Gastroesophageal sphincter (tissue), 4 donors: ENCODE measurements at places on chromosomes 2 and 18. TPM values are rescaled to one million over a fixed set of nuclear protein-coding genes. Genes with fewer than 3 reads are reported as not detected.

Gene ATP5MC3
- total RNA-seq = 151 TPM

Gene SFT2D3
- 15.2 TPM for total RNA-seq

Gene IL36A
- total RNA-seq = not detected

Gene RDH14
- 59.0 TPM for total RNA-seq

Gene DSC1
- not detected for total RNA-seq

Gene SCYGR4
- total RNA-seq = not detected

Gene CYBRD1
- 168 TPM for total RNA-seq

Gene C2orf15
- not detected for total RNA-seq

Gene CAPN13
- not detected for total RNA-seq

Gene TBR1
- not detected for total RNA-seq

Gene KCNF1
- not detected for total RNA-seq

Gene SLC8A1
- total RNA-seq = 167 TPM

Gene MAP4K3
- total RNA-seq = 69.9 TPM

Gene FLACC1
- 3.8 TPM for total RNA-seq

- ATAC-seq = no peak
These were observed 24.3 kb downstream of the SMAD7 start for GRCh38 chr18:48926420-48926857.

DNA sequence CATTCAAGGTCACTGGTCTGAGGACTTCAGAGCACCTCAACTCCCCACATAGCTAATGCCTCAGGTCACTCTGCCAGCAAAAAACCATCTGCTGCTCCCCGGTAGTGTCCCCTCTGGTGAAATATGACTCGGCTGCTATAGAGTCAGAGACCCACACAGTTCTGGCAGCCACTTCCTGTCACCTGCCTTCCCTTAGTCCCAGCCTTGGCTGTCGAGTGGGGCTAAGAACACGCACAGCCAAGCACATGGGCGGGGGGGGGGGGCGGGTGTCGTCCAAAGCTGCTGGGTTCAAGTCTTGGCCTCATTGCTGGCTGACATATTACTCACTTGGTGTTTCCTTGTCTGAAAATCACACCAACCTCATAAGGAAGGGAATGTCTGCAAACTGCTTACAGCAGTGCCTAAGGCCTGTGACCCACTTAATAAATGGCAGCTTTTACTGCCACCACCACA lies 37.5 kb downstream of the POLR1A start:
- ATAC-seq = no peak

DNA sequence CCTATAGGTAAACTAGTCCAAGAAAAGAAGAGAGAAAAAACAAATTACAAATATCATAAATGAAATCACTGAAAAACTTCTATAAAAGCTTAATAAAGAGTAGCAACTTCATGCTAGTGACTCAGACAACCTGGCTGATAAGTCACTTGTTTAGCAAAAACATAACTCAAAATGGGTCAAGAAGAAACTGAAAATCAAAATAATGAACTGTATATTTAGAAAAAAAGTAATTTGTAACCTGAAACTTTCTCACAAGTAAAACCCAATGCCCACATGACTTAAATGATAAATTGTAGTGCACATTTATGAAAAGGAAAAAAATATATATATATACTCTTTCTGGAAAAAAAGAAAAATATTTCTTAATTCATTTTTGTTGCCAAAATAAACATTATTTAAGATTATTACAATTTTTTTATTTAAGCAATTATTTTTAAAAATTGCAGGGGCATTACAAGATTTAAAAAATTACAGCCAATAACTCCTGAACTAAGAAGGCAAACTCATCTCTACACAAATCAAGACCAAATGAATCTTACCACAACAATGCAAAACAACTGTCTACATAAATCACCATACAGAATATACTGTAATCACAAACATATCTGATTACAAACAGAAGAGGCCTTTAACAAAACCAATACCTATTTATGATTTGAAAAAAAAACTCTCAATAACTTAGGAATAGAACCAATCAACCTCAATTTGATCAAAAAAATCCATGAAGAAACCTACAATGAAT lies 406.3 kb downstream of the CDH7 start:
- no peak for ATAC-seq

GRCh38 chr18:77178559-77178958 lies 46.0 kb upstream of the MBP start:
- ATAC-seq = no peak

DNA sequence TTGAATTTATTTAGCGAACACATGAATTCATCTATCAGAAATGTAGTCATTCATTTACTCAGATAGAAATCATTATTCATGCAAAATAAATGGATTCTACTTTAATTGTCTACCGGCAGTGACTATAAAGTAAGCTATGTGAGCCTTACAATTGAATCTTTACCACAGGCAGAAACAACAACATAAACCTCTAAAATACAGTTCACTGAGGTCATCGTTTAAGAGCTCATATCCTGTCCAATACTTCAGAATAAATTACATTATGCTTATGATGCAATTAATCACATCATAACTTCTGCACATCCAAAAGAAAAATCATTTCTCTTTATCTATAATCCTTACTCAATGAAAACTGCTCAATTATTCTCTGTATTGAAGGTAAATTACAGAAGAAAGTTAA lies 244.7 kb downstream of the HNMT start:
- ATAC-seq = no peak

GRCh38 chr18:76472829-76473228 lies 22.2 kb downstream of the ZNF516 start:
- ATAC-seq = no peak

DNA sequence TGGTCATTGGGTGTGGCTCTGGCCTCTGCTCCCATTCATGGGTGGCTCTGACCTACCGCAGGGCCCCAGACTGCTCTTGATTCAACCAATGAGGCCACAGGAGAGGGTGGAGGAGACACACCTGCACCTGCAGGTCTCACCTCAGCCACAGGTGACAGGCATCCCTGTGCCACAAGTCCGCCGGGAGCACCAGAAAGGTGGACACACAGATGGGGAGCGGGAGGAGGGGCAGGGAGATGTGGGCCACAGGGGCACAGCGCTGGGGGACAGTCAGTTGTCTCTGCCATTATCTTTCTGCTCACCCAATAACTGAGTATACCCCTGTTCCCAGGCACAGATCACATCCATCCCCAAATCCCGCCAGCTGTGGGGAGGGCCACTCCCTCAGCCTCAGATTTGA lies 189.1 kb upstream of the SALL3 start:
- no peak for ATAC-seq

GRCh38 chr2:71066856-71067255 lies 1.6 kb upstream of the NAGK start:
- ATAC-seq = no peak

GRCh38 chr18:74081966-74082741 lies 65.5 kb downstream of the FBXO15 start:
- ATAC-seq = peak; percentile 70

DNA sequence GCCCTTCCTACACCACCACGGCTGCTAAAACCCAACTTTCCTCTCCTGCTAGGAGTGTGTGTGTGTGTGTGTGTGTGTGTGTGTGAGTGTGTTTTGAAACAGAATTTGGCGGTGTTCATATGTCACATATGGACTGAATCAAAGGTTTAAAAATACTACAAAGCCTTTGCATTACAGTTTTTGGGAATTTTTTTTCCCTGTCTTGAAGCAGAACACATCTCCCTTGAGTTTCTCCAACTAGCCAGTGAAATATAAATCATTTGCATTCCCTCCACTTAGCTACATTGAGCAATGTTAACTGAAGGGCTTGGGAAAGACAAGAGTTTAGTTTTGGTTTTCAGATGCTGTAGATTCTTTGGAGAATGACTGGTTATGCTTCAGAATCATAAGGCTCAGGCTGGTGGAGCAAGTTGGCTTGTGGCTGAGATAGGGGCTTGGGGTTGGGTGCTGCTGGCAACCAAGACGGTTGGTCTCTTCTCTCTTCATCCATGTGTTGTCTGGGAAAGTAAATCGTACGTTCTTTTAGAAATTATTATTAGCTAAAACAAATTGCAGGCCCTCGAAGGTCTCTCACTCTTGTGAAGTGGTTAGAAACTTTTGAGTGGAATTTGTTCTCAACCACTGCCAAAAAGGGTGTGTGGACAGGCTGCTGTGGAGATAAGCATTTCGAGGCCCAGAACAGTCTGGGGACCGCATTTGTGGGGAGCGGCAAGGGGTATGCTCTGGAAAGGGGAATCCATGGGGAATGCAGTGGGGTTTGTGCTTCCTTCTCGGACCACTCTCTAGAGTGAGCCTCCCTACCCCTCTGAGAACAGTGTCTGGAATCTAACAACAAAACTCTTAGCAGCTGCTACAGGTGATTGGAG lies 1.4 kb downstream of the NRP2 start:
- no peak for ATAC-seq

GRCh38 chr2:159968279-159968900 lies 94.0 kb downstream of the PLA2R1 start:
- no peak for ATAC-seq

DNA sequence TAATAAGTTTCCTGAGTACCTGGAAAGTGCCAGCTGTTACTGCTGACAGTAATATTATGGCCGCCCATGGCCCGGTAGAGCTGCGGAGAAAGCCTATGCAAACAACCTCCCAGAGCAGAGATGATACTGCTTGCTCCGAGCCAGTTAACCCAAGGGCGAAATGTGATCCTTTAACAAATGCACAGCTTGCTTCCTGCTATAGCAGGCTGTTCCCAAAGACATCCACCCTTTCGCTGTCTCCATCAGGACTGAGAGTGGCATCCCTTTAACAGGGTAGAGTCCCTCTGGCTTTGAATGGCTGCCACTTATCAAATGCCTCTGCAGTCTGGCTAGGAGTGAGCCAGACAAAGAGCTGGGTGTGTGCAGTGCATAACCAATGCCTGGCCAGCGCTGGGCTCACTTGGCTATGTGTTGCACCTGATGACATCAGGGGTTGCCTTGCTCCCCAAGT lies 69.7 kb upstream of the DAPL1 start:
- no peak for ATAC-seq

DNA sequence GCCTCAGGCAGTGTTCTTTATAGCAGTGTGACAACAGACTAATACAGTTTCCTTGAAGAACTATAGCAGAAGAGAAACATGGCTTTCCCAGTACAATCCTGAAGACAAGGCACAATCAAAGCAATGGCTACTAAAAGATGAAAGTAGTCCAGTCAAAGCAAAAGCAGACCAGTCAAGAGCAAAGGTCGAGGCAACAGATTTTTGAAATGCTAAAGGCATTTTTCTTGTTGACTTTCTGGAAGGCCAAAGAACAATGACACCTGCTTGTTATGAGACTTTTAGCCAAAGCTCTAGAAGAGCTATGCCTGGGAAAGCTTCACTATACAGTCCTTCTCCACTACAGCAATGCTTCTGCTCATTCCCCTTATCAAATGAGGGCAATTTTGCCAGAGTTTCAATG lies 269.9 kb downstream of the EXOC6B start:
- no peak for ATAC-seq

- no peak for ATAC-seq
These were observed 502.2 kb downstream of the NRXN1 start for GRCh38 chr2:50529600-50530218.

DNA sequence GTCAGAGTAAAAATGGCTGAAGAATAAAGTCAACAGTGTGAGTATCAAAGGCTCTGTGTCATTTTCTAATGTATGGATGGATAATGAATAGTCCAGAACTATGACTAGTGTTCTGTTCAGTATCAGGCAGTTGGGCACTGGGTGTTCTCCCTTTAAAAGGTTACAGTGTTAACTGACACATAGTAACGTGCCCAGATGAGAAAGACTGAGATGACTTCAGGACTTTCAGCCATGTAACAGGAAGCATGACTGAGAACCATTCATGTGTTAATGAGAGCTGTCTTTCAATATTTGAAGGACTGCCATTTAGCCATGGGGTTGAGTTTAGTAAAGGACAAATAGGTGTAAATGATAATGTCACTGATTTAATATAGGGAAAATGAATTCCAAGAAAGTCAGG lies 187.1 kb downstream of the GULP1 start:
- ATAC-seq = no peak

DNA sequence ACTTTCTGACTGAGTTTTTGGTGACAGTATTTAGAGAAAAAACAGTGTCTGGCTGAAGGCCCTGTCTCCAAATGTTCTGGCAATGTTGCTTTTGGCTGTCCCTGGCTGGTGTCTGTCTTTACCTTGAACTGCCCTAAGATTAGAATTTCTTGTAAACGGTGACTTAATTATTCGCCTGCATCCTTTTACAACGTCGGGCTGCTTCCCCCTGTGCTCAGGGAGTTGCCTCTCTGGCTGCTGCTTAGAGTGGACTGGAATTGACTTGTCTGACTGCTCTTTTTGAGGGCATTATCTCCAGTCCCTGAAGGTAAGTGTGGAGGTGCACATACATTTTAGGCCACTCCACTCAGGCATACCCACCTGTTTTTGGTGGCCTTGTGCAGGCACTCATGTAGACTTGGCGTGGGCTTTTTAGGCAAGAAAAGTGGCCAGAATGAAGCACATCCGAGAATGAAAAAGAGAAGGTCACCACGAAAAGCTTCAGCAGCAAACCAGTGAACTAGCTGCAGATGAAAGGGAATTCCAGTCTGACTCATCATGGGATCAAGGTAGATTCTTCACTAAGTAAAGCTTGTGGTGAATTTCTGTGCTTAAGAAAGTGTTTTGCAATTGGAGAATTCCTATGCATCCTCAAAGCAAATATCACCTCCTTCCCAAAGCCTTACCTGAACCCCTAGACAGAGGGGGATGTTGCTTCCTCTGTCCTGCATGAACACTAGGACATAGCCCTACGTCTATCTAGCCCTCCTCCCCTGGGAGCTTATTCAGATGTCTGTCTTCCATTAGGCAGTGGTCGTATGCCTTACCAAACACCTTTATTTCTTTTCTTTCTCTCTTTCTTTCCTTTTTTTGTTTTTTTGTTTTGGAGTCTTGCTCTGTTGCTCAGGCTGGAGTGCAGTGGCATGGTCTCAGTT lies 230.3 kb upstream of the TRIB2 start:
- no peak for ATAC-seq

DNA sequence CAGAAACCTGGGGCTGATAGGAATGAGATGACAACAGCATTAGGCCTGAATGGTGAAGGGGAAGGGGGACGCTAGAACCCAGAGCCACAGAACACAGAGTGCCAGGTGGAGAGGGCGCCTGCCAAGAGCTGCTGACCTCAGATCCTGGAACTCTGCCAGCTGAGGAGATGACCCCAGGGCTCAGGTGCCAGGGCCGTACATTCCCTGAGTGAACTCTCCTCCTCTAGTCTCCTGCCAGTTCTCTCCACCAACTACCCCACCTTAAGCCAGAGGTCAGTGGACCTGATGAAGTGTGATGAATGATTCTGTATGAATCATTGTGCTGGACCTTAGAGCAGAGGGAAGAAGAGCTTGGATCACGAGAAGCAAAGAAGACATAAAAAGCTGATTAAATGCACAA lies 1582.2 kb upstream of the ACVR2A start:
- no peak for ATAC-seq
